ENCODE measurements at places on chromosomes 16 and 17. TPM values are rescaled to one million over a fixed set of nuclear protein-coding genes. Genes with fewer than 3 reads are reported as not detected.
A peak's percentile ranks its signal among the peaks of the same experiment; 100 is the strongest.

DNA sequence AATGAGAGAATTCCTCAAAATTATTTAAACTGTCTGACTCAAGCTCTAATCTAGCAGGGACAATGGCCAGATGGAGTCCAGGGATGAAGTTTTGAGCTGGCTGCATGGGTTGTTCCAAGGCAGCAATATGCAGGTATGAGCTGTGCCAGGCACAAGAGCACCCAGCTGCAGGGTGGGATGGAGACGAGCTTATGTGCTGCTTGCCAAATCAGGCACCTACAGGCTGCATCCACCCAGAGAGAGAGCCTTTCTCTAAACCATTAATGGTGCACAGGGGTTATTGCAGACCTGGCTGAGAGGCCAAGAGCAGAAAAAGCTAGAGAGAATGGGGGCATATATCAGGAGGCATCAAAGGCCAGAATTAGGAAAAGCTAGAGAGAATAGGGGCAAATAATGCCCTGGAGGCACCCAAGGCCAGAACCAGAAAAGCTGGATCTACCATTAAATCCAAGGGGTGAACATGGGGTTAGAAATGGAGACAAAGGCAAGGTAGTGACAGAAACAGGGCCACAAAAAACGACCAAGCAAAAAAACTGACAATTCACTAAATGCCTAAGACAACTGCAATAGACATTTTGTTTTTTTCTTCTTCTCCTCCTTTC, 11.0 kb downstream of the KRT33A start:
- H3K27me3 ChIP-seq, result no peaks in the 10 kb centered on the region
- peak overlapping the region; percentile 9 for H3K27ac ChIP-seq
- H3K4me1 ChIP-seq, result peaks cover 78% of the 10 kb centered on the region
- DNase-seq, result no peak
- H3K36me3 ChIP-seq, result peaks cover 5% of the 10 kb centered on the region

DNA sequence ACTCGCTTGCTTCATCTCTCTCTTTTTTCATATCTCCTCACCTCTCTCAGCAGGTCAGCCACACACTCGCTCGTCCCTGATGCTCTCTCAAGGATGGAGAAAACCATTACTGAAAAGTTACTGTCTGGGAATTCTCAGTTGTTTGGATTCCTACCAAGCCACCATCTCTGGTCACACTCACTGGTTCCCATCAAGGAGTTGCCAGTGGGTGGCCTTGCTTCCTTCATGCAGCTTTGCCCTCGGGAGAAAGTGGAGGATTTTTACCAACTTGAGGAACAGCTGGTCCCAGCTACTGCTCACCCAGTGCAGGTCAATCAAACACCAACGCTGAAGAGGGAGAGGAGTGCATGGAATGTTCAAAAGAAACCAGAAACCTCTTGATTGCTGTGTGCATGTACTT, 25.3 kb downstream of the MEOX1 start:
- no peak overlapping the region for H3K4me3 ChIP-seq
- H3K27me3 ChIP-seq, result no peaks in the 10 kb centered on the region
- peaks cover 10% of the 10 kb centered on the region for H3K4me1 ChIP-seq

- H3K4me3 ChIP-seq, result no peak overlapping the region
- peaks cover 2% of the 10 kb centered on the region for H3K4me1 ChIP-seq
- peaks cover 2% of the 10 kb centered on the region for H3K27me3 ChIP-seq
- H3K27ac ChIP-seq, result no peak overlapping the region
These were observed 152.0 kb upstream of the CDC42EP4 start for GRCh38 chr17:73463821-73464220.

DNA sequence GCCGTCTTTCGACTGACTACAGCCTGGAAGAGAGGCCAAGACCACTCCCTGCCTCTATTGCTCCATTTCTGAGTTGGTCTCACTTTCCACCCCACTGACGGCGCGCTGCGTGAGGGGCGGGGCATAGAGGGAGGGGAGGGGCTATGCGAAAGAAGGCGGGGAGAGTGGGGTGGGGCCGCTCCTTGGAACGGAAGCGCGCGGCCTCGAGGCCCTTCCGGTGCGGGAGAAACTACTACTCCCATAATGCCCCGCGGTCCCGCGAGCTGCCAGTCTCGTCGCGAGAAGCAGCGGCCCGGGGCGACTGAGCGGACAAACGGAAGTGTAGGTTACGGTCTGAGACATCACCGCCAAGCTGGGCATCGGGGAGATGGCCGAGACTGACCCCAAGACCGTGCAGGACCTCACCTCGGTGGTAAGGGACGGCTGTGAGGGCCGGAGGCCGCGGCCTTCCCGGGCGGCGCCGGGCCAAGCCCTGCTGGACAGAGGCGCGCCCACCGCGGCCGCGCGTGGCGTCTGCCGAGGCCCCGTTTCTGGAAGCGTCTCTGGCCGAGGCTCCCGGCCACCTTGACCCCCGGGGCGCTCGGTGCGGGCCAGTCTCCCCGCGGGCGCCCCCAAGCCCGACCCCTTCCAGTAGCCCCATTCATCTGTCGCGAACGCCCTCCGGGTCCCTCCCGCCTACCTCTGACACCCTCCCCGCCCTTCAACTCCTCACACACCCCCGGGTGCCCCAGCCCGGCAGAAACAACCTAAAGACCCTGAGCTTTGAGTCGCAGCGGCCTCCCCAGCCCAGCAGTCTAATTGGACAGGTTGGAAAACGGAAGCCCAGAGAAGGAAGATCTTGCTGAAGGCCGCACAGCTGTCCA, at the start of gene HSBP1:
Gene HSBP1, plus strand, starts transcription at position 269 of the 863 bp plus-strand sequence. Its CDS starts 99 bp downstream, at position 368.
- peak within 1 kb of the TSS; percentile 98 for H3K4me3 ChIP-seq
- H3K27me3 ChIP-seq, result no peaks in the 10 kb centered on the region
- peaks cover 15% of the 10 kb centered on the region for H3K36me3 ChIP-seq
- H3K4me1 ChIP-seq, result peaks cover 37% of the 10 kb centered on the region
- H3K27ac ChIP-seq, result peak within 1 kb of the TSS; percentile 95
- peak; percentile 95 for DNase-seq

DNA sequence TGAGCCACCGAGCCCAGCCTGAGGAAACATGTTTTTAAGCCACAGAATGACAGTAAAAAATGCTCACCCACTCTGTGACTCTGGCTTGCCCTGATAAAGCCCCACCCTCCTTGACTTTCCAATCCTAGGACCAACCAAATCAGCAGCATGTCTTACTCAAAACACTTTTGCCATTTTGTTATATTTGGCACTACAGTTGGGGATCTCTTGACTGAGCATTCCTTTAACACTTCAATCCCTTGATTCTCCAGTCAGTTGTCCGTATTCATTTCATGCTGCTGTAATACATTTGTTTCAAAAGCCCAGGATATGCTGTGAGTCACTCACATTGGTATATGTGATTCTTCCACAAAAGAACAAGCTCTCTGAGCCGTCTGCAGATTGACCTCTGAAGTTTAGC, 8.2 kb downstream of the MYH3 start:
- no peaks in the 10 kb centered on the region for H3K27me3 ChIP-seq
- peaks cover 13% of the 10 kb centered on the region for H3K4me1 ChIP-seq
- peaks cover 14% of the 10 kb centered on the region for H3K36me3 ChIP-seq
- DNase-seq, result no peak
- no peak overlapping the region for H3K27ac ChIP-seq

DNA sequence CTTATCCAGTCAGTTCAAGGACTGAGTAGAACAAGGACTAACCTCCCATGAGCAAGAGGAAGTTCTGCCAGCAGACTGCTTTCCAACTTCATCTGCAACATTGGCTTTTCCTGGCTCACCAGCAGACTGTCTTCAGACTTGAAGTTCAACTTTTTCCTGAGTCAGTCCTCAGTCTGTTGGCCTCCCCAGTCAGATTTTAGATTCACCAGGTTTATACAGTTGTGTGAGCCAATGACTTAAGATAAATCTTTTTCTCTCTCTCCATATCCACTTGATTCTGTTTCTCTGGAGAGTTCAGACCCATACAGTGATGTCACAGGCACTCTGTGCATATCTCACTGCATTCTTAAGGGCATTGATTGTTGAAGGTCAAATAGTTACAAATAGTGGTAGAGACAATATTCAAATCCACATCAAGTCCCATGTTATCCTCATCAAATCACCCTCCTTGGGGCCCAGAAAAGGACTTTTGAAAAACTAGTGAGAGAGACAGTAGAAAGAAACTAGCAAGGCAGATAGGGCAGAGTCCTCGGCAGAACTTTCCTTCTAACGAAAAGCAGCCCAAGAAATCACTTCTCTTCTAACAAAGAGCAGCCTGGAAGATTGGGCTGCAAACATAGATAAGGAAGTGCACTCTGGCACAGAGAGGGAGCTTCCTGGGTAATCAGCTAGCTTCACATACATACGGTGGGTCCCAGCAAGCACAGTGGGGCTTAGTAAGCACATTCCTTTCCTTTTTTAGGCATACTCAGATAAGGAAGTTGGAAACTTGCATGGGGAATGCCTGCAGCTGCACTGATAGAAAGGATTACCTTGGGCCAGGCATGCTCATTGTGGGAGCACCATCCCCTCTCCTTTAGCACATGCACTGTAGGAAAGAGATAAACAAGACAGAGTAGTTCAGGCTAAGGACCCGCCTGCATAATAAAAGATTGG, 132.3 kb upstream of the FAM20A start:
- no peak for DNase-seq
- no peaks in the 10 kb centered on the region for H3K36me3 ChIP-seq
- H3K4me3 ChIP-seq, result no peak overlapping the region
- no peaks in the 10 kb centered on the region for H3K4me1 ChIP-seq

GRCh38 chr17:64060331-64060730, 39.9 kb upstream of the ICAM2 start:
- H3K27ac ChIP-seq, result peak overlapping the region; percentile 51
- no peak overlapping the region for H3K4me3 ChIP-seq
- H3K36me3 ChIP-seq, result peaks cover 13% of the 10 kb centered on the region
- no peaks in the 10 kb centered on the region for H3K27me3 ChIP-seq
- H3K4me1 ChIP-seq, result peaks cover 61% of the 10 kb centered on the region
- DNase-seq, result no peak

DNA sequence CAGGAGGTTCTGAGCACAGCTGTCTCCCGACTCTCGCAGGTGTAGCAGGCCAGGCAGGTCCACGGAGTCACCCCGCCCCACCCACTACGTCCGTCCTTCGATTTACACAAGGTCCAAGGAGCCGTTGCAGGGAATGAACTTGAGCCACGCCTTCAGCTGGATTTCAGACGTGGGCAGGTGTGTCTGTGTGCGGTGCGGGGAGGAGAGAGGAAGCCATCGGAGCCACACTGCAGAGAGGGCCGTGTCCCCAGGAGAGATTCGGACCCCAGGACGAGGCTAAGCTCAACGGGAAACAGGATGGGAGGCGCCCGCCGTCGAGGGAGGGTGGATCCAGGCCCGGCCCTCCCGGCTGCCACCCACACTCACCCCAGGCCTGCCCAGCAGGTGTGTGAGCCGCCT, 50.3 kb downstream of the RPH3AL start:
- H3K27ac ChIP-seq, result no peak overlapping the region
- no peaks in the 10 kb centered on the region for H3K36me3 ChIP-seq
- no peak overlapping the region for H3K4me3 ChIP-seq

GRCh38 chr16:50059111-50059510, 6.7 kb upstream of the HEATR3 start:
- DNase-seq, result no peak
- no peaks in the 10 kb centered on the region for H3K27me3 ChIP-seq
- H3K36me3 ChIP-seq, result peaks cover 2% of the 10 kb centered on the region
- H3K4me1 ChIP-seq, result no peaks in the 10 kb centered on the region

DNA sequence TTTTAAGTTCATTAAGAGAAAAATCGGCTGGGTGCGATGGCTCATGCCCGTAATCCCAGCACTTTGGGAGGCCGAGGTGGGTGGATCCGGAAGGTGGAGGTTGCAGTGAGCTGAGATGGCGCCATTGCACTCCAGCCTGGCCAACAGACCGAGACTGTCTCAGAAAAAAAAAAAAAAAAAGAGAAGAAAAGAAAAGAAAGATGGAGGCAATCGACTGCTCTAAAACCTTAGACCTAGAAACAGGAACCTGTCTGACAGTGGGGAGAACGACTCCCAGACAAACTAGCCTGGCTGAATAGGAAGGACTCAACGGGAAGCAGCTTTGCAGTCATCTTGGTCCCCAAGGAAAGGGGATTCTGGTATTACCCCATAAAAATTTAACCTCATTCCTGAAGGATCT, 13.7 kb downstream of the MRC2 start:
- no peak for DNase-seq
- peaks cover 10% of the 10 kb centered on the region for H3K4me1 ChIP-seq
- no peak overlapping the region for H3K27ac ChIP-seq

DNA sequence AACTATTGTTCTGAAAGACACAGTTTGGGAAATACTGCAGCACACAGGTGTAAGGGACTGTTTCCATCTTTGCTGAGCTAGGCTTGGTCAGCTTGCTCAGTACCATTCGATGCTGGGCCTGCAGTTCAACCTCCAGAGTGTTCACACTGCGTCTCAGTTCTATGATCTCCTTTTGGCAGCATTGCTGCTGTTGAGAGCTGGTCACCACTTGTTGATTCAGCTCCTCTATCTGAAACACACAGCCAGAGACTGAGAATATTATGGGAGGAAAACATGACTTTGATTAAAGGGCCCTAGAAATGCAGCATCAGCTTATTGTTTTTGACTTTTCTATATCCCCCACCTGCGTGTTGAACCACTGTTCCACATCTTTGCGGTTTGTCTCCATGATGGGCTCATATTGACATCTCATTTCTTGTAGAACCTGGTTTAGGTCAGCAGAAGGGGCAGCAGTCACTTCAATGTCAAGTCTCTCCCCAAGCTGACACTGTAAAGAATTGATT, 4.6 kb downstream of the KRT39 start:
- no peaks in the 10 kb centered on the region for H3K36me3 ChIP-seq
- H3K27ac ChIP-seq, result no peak overlapping the region
- H3K4me1 ChIP-seq, result no peaks in the 10 kb centered on the region
- peaks cover 9% of the 10 kb centered on the region for H3K27me3 ChIP-seq
- H3K4me3 ChIP-seq, result no peak overlapping the region

The CD300LB gene
- total RNA-seq, result not detected

The SPNS2 gene
- total RNA-seq, result 0.45 TPM

The TMEM204 gene
- 7.7 TPM for total RNA-seq

The KRT35 gene
- not detected for total RNA-seq
